Stimulated activated CD4-positive, alpha-beta T cell treated with anti-CD3 and anti-CD28 coated beads, Interleukin-12 subunit alpha, Interleukin-12 subunit beta, amount 100 ng/mL, for 4 hours (primary cell): ENCODE measurements at places on chromosomes 5 and 9.

DNA sequence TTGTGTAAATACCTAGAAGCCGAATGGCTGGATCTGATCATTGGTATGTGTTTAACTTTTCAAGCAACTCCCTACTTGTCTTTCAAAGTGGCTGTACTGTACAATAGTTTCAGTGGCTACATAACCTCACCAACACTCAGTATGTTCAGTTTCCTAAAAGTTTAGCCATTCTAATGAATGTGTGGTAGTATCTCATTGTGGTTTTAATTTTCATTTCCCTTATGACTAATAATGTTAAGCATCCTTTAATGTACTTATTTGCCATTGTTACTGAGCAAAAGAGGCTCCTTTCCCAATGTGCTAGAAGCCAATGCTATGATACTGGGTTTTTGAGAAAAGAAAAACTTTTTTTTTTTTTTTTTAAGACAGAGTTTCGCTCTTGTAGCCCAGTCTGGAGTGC, 27.8 kb upstream of the ALDOB start:
- no peak for DNase-seq

- DNase-seq = no peak
Observed at GRCh38 chr9:35675204-35675603, 1.5 kb downstream of the CA9 start.

GRCh38 chr9:18756712-18757125, 276.3 kb downstream of the SAXO1 start:
- no peak for DNase-seq

GRCh38 chr9:108816037-108816436, 39.7 kb downstream of the ACTL7B start:
- no peak for DNase-seq

GRCh38 chr9:1941989-1942388, 73.2 kb upstream of the SMARCA2 start:
- no peak for DNase-seq

- DNase-seq = no peak
Observed at GRCh38 chr5:21071986-21072385, 1084.0 kb upstream of the CDH18 start.

DNA sequence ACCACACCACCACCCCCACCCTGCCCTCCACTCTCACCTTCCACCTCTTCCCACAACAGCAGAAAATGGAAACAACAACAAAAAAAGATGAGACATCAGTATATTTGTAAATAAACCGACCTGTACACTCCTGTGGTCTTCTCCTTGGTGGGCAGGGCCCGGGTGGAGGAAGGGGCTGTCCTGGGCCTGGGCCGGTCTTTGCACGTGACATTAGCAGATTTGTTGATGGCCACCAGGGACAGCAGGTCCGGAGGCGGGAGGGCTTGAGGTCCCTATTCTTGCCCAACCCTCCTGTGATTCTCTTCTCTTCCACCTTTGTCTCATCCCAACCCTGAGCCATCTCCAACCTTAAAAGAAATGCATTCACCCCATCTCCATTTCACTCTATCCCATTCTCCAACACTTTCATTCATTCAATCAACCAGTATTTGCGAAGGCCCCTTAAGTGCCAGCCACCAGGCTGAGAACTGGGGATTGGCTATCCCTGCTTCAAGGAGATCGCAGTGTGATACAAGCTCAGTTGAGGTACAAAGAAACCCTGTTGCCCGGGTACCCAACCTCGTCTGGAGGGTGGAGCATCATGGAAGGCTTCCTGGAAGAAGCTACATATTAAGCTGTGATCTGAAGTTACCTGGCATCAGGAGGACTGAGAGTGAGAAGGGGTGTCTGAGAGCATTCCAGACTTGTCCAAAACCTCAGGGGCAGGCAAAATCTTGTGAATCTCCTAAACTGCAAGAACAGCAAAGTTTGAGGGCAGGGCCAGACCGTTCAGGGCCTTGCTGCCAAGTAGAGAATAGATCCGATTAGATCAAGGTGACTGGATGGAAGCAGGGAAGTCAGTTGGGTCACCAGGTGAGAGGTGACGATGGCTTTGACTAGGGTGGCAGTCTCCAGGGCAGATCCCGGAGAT, 87.4 kb downstream of the LMX1B start:
- no peak for DNase-seq

- DNase-seq = no peak
Observed at GRCh38 chr9:134750450-134751155, 109.0 kb downstream of the COL5A1 start.

- DNase-seq = no peak
Observed at GRCh38 chr5:38417658-38418017, 138.8 kb downstream of the LIFR start.

DNA sequence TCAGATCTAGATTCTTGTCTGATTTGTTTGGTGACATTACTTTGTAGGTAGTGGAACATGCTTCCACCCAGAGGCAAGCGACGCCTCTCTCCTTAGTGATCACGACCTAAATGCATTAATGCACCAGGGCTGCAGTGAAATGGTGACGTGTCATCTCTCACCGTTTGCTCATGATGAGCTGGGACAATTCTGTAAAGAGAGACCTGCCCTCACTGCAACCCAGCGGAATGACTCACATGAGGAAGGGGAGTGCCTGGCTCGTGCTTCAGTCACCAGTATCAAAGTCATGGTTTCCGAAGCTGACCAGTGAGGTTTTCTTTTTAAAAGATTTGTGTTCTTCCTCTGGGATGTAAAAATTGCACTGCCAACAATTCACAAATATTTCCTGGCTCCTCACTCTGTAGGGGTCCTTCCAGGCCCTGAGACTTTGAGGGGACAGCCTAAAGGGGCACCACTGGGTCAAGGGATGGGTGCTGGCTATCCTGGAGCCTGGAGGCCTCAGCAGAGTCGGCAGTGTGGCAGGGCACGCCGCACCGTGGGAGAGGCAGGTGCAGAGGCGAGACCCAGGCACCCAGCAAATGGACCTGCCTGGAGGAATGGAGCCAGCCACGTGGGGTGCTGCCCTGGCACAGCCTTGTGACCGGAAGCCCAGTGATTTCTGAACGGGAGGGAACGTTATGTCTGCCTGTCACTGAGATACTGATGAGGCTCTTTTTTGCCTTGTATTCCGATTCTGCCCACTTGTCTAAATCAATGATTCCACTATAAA, 17.3 kb downstream of the QSOX2 start:
- DNase-seq = no peak

- DNase-seq = no peak
Observed at GRCh38 chr5:36691226-36691625, 84.8 kb downstream of the SLC1A3 start.

DNA sequence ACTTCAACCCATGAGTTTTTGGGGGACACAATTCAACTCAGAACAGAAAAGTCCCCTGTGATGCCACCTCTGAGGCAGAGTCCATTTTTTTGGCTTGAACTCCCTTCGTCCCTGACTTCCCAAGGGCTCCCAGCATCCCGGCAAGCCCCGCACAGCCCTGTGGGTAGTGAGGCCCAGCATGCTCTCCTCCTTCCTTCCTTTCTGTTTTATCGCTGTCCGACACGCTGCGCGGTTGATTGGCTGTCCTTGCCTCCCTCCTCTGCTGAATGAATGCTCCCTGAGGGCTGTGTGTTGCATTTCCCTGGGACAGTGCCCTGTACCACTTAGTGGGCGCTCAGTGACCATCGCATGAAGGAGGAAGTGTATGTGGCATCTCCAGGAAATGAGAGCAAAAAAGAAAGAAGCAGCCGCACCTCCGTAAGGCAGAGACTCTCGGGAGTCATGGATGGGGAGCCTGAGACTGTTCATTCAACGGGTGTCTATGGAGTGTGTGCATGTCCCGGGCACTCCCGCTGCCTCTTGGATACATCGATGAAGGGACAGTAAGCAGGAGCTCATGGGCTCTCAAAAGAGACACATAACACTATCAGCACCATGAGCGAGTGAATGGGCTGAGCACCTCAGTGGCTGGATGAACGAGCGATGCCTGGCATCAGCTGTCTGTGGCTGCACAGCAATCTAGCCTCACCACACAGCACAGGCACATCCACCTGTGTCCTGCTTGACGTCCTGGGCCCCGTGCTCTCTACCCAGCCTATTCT, 10.1 kb upstream of the IRX4 start:
- no peak for DNase-seq

GRCh38 chr9:116360016-116360415, 206.4 kb downstream of the PAPPA start:
- DNase-seq = no peak

GRCh38 chr9:121865884-121866283, 214.4 kb downstream of the DAB2IP start:
- DNase-seq = no peak

DNA sequence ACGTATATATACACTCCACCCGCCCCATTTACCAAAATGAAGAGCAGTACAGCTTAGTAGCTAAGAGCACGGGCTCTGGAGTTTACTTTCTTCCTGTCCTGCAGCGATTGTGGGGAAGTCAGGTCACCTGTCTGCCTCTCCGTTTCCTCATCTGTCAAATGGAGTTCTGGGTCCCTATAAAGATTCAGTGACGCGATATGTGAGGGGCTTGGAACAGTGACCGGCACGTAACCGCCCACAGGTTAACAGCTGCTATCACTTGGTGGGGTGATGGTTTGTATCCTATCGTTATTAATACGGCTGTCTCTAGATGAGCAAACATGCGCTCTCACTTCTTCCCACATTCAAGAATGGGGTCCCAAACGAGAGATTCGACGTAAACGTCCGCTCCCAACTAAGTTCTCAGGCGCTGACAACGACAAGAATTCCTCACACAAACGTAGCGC, 426 bp downstream of the FAM114A2 start:
- peak; percentile 13 for DNase-seq

GRCh38 chr5:5291357-5291756, 131.1 kb upstream of the ICE1 start:
- no peak for DNase-seq

DNA sequence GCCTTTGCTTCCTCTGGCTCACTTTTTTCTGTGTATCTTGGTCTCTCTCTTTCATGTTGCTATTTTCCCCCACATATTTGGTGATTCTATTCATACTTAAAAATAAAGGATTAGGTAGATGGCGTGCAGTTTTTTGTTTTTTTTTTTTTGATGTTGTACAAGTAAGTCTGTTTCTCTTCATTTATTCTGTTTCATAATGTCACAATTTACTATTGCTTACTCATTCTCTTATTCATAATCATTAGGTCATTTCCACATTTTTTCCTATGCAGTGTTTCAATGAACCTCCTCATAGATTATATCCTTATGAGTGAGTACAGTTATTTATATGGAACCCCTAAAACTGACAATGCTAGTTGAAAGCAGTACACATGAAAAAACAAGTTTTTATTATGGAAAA, 136.3 kb downstream of the APBA1 start:
- DNase-seq = no peak

DNA sequence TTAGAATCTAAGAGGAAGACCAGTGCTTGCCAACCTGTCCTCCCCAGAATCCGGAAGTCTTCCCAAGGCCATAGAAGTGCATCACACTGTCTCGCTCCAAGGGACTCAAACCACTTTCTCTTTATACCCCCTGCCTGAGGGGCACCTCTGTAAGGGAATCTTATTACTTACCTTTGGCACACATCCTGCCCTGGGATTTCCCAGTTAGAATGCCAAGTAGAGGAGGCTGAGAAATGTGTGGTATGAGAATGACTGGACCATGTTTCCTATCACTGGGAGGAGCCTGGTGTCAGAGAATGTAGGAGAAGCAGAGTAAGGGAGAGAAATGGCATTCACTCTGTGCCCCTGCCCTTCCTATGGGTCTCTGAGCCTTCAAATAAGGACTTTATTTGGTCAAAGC, 85.8 kb downstream of the AOPEP start:
- no peak for DNase-seq
